Activated CD4-positive, alpha-beta memory T cell treated with anti-CD3 and anti-CD28 coated beads for 36 hours (primary cell): ENCODE measurements at places on chromosomes 4 and X.

DNA sequence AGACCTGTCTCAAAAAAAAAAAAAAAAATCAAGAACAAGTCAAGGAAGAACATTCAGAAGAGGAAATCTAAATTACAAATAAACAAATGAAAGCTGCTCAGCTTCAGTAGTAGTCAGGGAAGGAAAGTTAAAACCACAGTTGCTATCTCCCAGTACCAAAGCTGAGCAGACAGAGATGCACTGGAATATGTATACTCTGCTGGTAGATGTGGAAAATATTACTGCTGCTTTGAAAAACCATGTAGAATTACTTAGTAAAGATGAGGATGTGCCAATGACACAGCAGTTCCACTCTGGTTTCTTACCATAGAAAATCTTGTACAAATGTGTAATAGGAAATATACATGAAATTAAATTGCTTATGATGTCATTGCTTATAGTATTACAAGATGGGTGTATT lies 25.1 kb upstream of the PRKX start:
- DNase-seq, result no peak

GRCh38 chr4:74640111-74640903 lies 154.0 kb downstream of the BTC start:
- no peak for DNase-seq

GRCh38 chrX:40290517-40290916 lies 192.8 kb upstream of the BCOR start:
- no peak for DNase-seq

- DNase-seq, result peak; percentile 44
Observed at GRCh38 chr4:71184195-71184781, 154.5 kb upstream of the SLC4A4 start.
